ENCODE measurements at places on chromosomes 7 and 10.

GRCh38 chr7:44201813-44202212, 1.0 kb downstream of the YKT6 start:
- no peak for DNase-seq

GRCh38 chr10:33459602-33460001, 125.1 kb upstream of the NRP1 start:
- no peak for DNase-seq

GRCh38 chr7:95596198-95597063, at the start of gene PDK4:
Gene PDK4, minus strand, starts transcription at chr7:95596516. Its CDS starts 223 bp downstream, at chr7:95596293.
- DNase-seq, result no peak

DNA sequence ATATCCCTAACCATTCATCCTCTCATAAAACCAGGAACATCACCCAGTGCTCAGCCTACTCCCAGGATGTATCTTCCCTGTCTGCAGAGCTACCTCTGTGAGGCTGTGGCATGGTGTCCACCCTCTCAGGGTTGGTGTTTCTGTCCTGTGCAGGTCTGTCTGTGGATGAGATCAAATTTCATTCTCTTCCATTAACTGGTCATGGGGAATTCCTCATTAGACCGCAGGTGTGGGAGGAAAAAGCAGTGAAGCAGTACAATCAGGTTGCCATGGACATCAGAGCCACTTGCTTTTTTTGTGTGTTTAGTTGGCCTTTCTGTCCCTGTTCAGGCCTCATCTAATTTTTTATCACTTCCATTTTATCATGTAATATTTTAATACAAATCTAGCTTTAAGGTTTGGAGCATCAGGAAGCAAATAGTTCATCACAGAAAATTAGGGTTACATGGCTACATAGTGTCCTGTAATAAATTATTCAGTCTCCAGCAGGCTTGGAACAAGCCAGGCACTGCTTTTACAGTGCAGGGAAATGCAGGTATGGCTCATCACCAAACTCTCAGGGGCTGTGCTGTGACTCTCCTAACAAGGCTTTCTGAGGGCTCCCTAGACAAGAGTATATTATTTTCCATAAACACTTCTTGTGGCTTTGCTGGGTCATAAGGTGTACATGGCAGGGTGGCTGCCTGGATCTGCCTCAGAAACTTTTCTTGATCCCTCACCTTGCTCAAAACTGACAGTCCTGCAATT, 594.9 kb upstream of the IGFBP3 start:
- no peak for DNase-seq

DNA sequence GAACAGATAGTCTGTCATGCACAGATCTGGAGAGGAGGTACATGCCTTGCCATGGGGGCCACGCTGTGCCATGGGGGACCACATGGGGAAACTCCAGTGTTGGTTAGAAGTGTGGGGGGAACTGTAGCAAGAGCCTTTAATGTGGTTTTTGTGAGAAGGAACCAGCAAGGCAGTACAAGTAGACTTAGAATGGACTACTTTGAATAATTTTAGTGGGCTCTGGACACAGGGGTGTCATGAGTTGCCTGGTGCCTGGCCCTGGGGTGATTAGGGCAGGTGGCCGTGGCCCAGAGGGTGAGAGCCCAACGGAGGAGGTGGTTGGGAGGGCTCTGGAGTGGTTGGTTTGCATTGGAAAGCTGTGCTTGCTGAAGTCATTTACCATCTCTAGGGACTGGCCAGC, 77.2 kb downstream of the CXCL12 start:
- no peak for DNase-seq

- DNase-seq, result no peak
Observed at GRCh38 chr10:120607710-120608703, 151.0 kb downstream of the PLPP4 start.

DNA sequence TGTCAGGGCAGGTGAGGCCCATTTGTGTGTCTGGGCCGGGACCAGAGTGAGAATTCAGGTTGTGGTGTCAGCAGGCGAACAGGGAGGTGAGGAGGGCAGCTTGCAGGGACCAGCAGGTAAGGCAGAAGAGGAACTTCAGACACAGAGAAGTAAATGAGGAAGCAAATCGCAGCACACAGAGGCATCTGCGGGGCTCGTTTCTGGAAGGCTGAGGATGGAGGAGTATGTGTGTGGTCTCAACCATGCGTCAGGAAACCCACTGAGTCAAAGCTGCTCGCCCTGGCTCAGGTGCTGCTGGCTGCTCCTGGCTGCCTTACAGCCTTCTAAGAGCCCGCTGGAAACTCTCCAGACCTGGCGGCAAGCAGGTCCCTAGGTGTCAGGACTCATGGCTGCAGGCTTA, 26.9 kb upstream of the PITRM1 start:
- DNase-seq, result no peak

DNA sequence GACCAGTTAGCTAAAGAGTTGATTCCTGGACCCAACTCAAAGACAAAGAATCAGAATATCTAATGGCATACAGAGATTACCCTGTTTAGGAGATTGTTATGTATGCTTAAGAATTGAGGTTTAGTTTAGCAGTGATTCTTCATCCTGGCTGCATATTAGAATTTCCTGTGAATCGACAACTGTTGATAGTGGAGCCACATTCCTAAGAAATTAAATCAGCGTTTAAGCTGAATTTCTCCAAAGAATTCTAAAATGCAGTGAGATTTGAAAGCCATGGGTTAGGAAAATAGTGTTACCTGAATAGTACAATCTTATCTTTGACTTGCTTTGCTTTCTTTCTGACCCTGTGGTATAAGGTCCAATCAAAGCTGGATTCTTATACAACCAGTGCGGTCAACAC, 16.4 kb upstream of the FERD3L start:
- DNase-seq, result no peak

GRCh38 chr10:35005868-35006267, 84.3 kb downstream of the CUL2 start:
- peak; percentile 97 for DNase-seq

DNA sequence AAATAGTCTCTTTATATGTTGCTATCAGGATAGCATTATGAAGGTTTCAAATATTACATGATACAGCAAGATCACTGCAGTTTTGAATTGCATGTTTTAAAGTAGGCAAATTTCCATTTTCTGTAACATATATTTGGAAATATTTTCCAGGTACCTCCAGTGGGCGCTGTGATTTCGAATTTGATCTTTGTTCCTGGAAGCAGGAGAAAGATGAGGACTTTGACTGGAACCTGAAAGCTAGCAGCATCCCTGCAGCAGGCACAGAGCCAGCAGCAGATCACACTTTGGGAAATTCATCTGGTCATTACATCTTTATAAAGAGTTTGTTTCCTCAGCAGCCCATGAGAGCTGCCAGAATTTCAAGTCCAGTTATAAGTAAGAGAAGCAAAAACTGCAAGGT, 299.0 kb downstream of the MALRD1 start:
- DNase-seq, result no peak

DNA sequence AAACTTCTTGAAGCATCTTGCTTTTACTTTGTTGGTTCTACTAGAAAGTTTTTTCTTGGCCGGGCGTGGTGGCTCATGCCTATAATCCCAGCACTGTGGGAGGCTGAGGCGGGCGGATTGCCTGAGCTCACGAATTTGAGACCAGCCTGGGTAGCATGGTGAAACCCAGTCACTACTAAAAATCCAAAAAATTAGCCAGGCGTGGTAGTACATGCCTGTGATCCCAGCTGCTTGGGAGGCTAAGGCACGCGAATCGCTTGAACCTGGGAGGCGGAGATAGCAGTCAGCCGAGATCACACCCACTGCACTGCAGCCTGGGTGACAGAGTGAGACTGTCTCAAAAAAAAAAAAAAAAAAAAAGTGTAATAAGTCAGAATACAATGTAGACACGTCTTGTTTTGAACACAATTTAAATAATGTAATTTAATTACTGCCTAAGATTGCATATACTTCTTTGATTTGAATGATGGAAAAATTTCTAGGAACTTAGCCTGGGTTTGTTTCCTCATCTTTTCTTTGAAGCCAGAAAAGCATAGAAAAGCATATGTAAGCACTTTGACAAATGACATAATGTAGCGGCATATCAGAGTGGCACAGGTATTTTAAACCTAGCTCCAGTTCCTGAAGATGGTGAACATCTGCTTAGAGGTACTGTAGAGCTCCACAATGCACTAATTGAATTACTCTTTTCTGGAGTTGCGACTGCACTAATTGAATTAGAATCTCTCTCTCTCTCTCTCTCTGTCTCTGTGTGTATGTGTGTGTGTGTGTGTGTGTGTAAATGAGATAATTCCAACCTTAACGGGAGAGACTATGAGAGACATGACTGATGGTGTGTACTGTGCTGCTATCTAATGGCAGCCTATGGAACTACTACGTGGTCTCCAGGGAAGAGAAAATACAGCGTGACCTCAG, 87.8 kb downstream of the BTRC start:
- peak; percentile 30 for DNase-seq
